Heart right ventricle (tissue), 16 donors: ENCODE measurements at places on chromosomes 5 and 9. TPM values are rescaled to one million over a fixed set of nuclear protein-coding genes. Genes with fewer than 3 reads are reported as not detected.

GRCh38 chr5:103133231-103133630 lies 13.1 kb downstream of the PPIP5K2 start:
- DNase-seq: no peak

DNA sequence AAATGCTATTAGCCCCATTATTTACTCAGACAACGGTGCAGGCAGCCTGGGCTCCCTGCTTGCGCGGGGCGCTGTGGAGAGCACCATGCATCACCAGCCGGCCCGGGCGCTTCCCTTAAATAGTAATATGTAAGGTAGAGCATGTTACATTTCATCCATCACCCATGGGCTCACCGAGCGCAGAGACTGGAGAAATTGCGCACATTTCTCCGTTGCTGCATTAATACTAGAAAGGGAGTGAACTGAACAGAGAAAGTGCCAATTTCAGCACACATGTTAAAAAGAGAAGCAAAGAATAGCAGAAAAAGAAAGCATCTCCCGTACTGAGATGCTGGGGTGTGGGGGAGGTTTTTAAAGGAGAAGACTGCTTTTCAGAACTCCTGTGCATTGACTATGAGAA lies 400.3 kb downstream of the ZSWIM6 start:
- no peak for DNase-seq

DNA sequence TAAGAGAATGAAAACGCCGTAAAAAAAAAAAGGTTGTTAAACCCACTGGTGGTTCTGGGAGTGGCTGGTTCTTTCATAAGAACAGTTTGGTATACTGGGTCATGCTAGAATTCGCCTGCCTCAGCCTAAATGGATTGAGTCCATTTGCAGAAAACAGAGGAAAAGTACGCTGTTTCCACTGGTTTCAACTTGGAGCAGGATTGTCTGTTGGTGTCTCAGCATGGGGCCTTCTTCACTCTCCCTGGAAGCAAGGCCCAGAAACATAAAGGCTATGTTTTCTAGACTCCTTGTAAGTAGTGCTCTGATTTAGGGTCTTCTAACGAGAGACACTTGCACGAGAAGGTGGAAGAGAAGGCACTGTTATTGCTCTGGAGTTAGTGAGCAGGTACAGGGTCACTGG lies 116.9 kb upstream of the MTAP start:
- no peak for DNase-seq

- peak; percentile 19 for DNase-seq
Measured at GRCh38 chr9:121837113-121837961, 185.9 kb downstream of the DAB2IP start.

DNA sequence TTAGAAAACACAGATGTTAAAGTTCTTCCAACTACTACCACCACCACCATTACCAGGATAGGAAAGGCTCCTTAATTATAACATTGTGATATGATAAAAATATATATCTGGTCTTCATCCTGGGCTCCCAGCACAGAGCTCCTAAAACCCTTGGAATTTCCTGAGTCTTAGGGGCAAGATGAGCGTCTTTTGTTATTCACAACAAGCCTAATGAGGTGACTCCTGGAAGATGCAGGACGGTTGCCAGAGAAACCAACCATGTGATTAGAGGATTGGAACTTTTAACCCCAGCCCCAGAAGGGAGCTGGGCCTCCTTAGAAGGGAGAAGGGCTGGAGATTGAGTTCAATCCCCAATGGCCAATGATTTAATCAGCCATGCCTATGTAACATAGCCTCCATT lies 148.0 kb upstream of the ADRA1B start:
- DNase-seq: no peak

DNA sequence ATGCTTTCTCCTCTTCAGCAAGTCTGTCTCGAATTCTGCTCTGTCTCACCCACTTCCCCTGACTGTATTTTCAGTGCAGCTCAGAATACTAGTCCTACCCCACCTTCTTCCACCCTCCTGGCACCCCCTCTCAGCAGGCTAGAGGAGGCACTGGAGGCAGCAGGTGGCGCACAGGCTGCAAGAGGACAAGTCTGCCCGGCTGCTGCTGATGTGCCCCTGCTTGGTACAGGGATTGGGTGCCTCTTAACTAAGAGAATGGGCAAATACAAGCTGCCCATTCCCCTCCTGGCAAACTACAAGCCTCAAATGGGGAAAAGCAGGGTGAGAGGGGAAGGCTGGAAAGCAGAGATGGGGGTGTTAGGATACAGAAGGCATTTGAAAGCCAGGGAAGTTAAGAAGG lies 5.1 kb downstream of the TLN1 start:
- DNase-seq: peak; percentile 60

- DNase-seq: no peak
Measured at GRCh38 chr9:136786451-136786850, 4.7 kb upstream of the TMEM141 start.

GRCh38 chr5:148979083-148979723 lies 83.7 kb downstream of the SH3TC2 start:
- DNase-seq: peak; percentile 45

- DNase-seq: no peak
Measured at GRCh38 chr9:131674425-131675421, 65.2 kb downstream of the RAPGEF1 start.

- no peak for DNase-seq
Measured at GRCh38 chr9:115999498-115999897, 154.1 kb upstream of the PAPPA start.

The PCDHGC4 gene
- polyA plus RNA-seq: 0.12 TPM

DNA sequence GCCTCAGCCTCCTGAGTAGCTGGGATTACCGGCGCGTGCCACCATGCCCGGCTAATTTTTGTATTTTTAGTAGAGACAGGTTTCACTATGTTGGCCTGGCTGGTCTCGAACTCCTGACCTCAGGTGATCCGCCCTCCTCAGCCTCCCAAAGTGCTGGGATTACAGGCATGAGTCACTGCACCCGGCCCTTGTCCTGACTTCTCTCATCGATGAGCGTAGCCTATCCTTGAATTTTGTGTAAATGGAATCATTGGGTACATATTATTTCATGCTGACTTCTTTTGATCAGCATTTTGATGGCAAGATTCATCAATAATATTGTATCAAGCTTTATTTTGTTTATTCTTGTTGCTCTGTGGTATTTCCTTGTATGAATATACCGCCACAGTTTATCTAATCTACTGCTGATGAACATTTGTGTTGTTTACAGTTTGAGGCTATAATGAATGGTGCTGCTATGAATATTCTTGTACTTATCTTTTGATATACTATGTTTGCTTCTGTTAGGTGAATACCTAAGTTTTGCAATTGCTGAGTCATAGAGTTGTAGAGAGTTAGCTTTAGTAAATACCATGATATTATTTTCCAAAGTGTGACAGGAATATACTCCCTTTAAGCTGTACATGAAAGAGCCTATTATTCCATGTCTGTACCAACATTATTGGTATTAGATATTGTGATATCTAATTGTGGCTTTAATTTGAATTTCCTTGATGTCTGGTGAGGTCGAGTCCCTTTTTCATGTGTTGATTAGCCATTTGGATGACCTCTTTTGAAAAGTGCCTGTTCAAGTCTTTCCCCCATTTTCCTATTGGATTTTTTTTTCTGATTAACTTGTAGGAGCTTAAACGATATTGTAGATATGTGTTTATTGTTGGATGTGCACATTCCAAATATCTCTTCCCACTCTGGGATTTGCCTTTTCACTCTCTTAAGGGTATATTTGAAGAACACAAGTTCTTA lies 107.5 kb downstream of the RGS3 start:
- DNase-seq: no peak

DNA sequence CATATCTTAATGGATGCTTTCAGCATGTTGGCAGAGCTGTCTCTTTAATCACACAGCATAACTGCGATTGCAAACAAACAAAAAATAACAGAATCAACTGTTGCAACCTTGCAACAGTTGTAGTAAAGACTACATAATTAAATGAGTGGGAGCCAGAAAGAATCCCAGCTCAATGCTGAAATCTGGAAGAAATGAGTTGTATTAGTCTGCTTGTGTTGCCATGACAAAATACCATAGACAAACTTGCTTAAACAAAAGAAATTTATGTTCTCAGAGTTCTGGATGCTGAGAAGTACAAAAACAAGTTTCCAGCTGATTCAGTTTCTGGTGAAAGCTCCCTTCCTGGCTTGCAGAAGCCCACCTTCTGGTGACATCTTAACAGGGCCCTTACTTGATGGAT lies 260.9 kb upstream of the TUSC1 start:
- DNase-seq: no peak

GRCh38 chr9:130668659-130669058 lies 4.3 kb downstream of the PRDM12 start:
- DNase-seq: no peak

The GPRIN1 gene
- 0.22 TPM for polyA plus RNA-seq

- DNase-seq: no peak
Measured at GRCh38 chr9:97660340-97660739, 26.7 kb downstream of the NCBP1 start.

The ESM1 gene
- 0.72 TPM for polyA plus RNA-seq
